Cerebellar nuclear complex (tissue), 1 donor: ENCODE measurements at places on chromosomes 4 and X.

- no peak for DNase-seq
These were observed 1.7 kb downstream of the PDE5A start for GRCh38 chr4:119626943-119627266.

DNA sequence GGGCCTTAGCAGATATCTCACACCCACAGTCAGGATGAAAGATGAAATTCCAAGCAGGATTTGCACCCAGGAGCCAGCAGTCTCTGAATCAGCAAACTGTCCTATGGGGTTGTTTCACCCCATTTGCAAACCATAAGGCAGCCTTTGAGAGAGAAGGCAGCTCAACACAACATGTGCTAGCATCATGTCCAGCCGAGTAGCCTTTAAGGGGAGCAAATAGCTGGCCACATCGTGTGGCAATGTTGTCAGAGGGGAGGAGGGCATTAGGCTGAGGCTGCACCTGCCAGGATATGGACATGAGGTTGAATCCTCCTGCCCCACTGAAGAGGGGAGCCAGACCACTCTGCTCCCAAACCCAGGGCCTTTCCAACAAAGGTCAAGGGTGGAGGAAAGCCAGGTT is 20.6 kb upstream of the PJA1 start:
- DNase-seq = no peak

GRCh38 chr4:3208826-3209225 is 40.1 kb upstream of the MSANTD1 start:
- no peak for DNase-seq

GRCh38 chr4:123034023-123034422 is 111.6 kb upstream of the NUDT6 start:
- no peak for DNase-seq

- no peak for DNase-seq
These were observed 56.0 kb downstream of the SPRY1 start for GRCh38 chr4:123452616-123453015.

DNA sequence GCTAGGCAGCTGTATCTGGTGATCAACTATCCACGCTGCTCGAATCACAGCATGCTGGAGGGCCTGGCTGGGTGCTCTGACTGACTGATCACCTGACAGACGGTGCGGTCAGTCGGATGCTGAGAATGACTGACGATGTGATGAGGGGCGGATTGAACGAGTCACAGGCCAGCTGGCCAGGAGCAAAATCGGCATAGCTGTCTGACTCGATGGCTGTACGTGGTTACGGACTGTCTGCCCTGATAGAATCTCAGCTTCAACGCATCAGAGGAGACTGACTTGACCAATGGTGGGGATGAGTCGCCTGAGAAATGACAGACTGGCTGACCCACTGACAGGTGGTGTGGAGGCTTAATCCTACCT is 1.0 kb upstream of the SUV39H1 start:
- DNase-seq = no peak

DNA sequence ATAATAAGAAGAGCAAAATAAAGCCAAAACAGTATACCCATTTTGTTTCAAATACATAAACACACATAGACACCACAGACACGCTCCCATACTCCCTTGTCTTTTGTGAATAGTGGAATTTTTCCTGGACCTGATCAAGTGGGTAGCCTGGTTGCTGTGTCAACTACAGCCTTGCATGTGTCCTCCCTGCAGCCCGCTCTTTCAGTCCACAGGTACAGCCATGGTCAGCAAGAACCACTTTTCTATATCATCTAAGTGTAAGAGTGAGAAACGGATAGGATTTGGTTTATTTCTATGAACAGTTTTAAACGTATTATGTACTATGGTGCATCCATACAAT is 9.8 kb downstream of the PWWP3B start:
- DNase-seq = no peak

DNA sequence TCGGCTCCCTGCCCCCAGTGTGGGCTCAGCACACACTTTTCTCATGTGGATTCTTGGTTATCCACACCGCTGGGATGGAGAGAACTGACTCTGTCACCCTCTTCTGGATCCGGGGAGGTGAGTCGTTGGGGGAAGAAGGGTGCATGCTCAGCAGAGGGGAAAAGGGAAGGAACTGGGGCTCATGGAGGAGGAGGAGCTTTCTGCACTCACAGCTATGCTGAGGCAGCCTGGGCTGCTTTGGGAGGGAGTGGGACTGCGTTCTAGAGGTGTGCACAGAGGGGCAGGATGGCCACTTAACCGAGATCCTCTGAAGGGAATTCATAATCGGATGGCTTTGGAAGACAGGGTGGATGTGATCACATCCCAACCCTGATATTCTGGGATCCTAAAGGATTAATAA is 51.6 kb downstream of the RTL5 start:
- no peak for DNase-seq

- DNase-seq = no peak
These were observed 25.9 kb downstream of the C4orf50 start for GRCh38 chr4:5992171-5992827.

DNA sequence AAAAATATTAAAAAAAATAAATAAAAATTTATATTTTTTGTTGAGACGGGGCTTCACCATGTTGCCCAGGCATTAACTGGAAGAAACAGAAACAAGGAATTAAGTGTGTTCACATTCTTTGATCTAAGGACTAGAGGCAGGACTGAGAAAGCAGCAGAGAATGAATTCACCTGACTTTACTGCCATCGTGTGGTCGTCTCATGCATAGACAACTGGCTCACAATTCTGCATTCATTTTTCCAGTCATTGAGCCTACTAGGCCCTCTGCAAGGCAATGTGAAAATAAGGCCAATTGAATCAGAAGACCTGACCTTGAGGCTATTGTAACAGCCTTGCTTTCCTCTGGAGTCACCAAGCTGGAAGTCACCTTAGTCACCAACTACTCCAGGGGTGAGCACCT is 37.4 kb downstream of the LHFPL1 start:
- DNase-seq = no peak

- no peak for DNase-seq
These were observed 122.0 kb upstream of the LNX1 start for GRCh38 chr4:53713296-53713695.

DNA sequence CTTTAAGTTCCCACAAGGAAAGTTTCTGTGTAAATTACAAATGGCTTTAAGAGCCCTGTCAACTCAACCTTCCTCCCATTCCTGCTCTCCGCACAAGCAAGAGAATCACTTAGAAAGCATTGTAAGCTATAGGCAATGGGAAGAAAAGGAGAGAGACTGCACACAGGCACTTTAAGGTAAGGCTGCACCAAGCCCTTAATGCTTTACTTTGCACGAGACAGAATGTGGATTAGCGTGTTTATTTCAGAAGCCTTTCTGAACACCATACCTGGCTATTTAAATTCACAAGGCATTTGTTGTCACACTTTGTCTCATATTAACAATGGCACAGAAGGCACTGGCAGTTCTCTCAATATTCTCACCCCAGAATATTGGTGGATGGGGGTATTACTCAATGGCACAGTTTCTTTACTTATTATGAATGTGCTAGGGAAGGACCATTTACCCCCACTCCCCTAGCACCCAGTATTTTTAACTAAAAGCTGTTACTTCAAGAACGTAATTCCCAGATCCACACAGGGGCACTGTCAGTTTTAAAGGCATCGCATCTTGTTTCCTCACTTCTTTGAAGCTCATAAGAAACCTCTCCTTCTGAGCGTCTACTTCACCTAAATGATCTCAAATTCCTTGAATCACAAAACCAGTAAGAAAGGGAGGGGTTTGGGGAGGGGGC is 150.0 kb downstream of the MAML3 start:
- no peak for DNase-seq

- DNase-seq = no peak
These were observed 26.0 kb downstream of the MANBA start for GRCh38 chr4:102734591-102735385.

GRCh38 chr4:153538487-153539357 is 72.6 kb downstream of the TMEM131L start:
- no peak for DNase-seq

DNA sequence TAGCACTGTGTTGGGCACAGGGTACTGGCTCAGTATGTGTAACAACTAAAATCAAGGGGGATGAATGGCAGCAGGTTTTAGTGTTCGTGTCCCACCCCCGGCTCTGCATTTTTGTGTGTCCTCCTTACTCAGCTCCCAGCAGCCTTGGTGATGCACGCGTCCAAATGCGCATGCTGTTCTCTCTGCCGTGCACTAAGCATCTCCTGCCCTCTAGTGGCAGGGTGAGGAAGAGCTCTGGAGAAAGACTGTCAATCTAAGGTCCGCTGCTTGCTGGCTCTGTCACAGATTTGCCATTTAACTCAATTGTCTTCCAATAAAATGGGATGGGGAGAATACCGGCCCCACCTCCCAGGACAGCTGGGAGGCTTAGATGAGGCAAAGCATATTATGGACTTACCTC is 61.4 kb downstream of the WFS1 start:
- no peak for DNase-seq

DNA sequence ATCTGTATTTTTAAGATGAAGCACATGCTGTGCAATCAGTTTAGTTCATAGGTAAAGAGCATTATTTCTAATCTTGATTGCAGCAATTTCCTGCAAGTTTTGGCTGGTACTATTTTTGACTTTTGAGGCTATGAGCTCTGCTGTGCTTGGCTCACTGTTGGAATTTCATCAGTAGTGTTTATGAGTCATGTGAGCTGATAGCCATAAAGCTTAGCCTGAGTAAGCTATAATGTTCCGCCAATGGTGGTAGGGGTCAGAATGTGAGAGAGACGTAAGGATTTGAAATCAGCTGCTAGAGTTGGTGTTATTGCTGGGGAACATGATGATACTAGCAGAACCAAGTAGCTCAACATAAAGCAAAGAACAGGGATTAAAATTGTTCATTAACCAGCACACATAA is 590.9 kb upstream of the GNPDA2 start:
- DNase-seq = no peak

DNA sequence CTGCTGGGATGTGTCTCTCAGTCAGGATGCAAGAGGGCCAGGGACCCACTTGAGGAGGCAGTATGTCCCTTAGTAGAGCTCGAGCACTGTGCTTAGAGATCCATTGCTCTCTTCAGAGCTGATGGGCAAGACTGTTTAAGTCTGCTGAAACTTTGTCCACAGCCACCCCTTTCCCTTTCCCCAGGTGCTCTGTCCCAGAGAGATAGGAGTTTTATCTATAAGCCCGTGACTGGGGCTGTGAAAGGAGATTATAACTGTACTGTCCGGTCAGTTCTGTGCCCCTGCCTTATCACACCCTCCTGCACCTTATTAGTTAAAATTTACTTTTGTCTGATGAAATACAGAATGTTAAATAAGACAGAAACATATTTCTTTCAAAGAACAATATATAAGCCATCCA is 378.4 kb downstream of the PABPC4L start:
- no peak for DNase-seq

- no peak for DNase-seq
These were observed 205.1 kb downstream of the STPG2 start for GRCh38 chr4:97938141-97938540.

- DNase-seq = no peak
These were observed 511.3 kb upstream of the PCDH7 start for GRCh38 chr4:30208731-30209435.

GRCh38 chrX:22739276-22739675 is 260.5 kb upstream of the DDX53 start:
- no peak for DNase-seq

DNA sequence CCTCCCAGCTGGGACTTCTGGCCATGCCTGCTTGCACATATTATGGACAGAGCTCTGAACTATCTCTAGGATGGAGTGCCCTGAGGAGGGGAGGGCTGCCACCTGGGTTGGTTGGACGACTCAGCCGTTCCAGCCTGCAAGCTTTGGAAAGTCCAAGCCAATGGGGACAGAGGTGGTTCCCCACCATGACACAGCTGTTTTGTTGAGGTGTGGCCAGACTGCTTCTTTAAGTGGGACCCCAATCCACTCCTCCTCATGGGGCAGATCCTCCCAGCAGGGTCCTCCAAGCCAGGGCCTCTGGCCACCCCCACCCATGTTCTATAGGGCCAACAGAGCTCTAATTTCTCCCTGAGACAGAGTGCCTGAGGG is 22.7 kb downstream of the F8A3 start:
- no peak for DNase-seq

DNA sequence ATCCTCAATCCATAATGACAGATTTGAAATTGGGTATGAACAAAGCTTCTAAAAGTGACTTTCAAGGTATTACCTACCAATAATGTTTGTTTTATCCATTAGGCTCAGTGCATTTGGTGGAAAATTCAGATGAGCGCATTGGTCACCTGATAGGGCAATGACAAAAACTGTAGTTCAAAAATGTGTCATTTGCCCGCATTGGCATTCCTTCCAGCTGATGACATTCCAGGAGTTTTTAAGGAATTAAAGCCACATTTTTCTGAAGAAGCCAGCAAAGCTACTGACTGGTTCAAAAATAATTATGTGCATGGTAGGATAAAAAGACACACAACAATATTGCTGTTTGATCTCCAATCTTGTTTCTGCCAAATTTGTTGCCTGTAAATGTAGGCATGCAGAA is 473.4 kb upstream of the CPEB2 start:
- DNase-seq = no peak

DNA sequence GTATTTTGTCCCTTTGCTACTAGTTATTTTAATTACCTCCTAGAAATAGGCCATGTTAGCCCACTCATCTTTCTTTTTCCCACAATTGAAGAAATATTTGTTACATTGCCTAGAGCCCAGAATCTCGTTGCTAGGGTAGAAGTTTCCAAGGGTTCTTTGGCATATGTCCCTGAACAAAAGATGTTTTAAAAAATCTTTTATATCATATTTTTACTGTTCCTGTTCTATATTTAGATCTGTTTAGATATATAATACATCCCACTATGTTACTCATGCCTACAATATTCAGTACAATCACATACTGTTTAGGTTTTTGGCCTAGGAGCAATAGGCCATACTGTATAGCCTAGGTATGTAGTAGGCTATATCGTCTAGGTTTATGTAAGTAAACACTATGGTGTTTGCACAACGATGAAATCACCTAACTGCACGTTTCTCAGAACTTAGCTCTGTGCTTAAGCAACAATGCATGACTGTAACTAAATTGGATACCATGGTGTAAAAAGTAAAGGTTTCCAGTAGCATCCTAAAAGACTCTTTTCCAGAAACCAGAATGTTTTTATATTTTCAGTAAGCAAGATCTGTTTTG is 236.0 kb upstream of the SLIT2 start:
- DNase-seq = no peak
